ENCODE measurements at places on chromosomes 11 and 22. TPM values are rescaled to one million over a fixed set of nuclear protein-coding genes. Genes with fewer than 3 reads are reported as not detected.

TTLL12 gene
- 1.3 TPM for polyA plus RNA-seq

MYOD1 gene
- not detected for polyA plus RNA-seq

TEX12 gene
- 0.77 TPM for polyA plus RNA-seq

MS4A3 gene
- not detected for polyA plus RNA-seq

KCNJ1 gene
- polyA plus RNA-seq: 4.3 TPM

ZNF280B gene
- polyA plus RNA-seq: 8.9 TPM

OR56B4 gene
- polyA plus RNA-seq: not detected

SLC22A25 gene
- not detected for polyA plus RNA-seq

OR4D5 gene
- polyA plus RNA-seq: not detected

VPREB1 gene
- polyA plus RNA-seq: not detected

MUC6 gene
- not detected for polyA plus RNA-seq

SULT4A1 gene
- 49.2 TPM for polyA plus RNA-seq

MPZL3 gene
- 5.1 TPM for polyA plus RNA-seq

SORL1 gene
- polyA plus RNA-seq: 310 TPM

MFRP gene
- polyA plus RNA-seq: not detected

GRAP2 gene
- polyA plus RNA-seq: not detected

DLG2 gene
- 404 TPM for polyA plus RNA-seq

DNAJB13 gene
- not detected for polyA plus RNA-seq

MAP6 gene
- 115 TPM for polyA plus RNA-seq

CRYBB2 gene
- 0.63 TPM for polyA plus RNA-seq

PLA2G3 gene
- not detected for polyA plus RNA-seq

C22orf42 gene
- polyA plus RNA-seq: not detected

FAM181B gene
- polyA plus RNA-seq: 1.6 TPM

AASDHPPT gene
- polyA plus RNA-seq: 107 TPM

NXPE2 gene
- 0.30 TPM for polyA plus RNA-seq

C11orf86 gene
- not detected for polyA plus RNA-seq

OLFML1 gene
- polyA plus RNA-seq: 1.5 TPM

CNTF gene
- not detected for polyA plus RNA-seq

CD3D gene
- not detected for polyA plus RNA-seq

TPBGL gene
- 1.0 TPM for polyA plus RNA-seq

SCYL1 gene
- polyA plus RNA-seq: 24.7 TPM

SYT7 gene
- 18.3 TPM for polyA plus RNA-seq

KIRREL3 gene
- 3.4 TPM for polyA plus RNA-seq

APLNR gene
- not detected for polyA plus RNA-seq

PRG3 gene
- not detected for polyA plus RNA-seq

ARCN1 gene
- 49.3 TPM for polyA plus RNA-seq

ESAM gene
- polyA plus RNA-seq: not detected

TUB gene
- polyA plus RNA-seq: 58.1 TPM

All from Purkinje cell (primary cell).